ENCODE measurements at places on chromosomes 5 and 9. TPM values are rescaled to one million over a fixed set of nuclear protein-coding genes. Genes with fewer than 3 reads are reported as not detected.

Gene ZNF618
- 2.1 TPM for total RNA-seq

Gene PCDHB7
- total RNA-seq = not detected

Gene MCC
- 58.1 TPM for total RNA-seq

Gene ITGA2
- 97.1 TPM for total RNA-seq

Gene SMIM3
- 14.7 TPM for total RNA-seq

Gene TRIM36
- 0.71 TPM for total RNA-seq
